ENCODE measurements at places on chromosomes 4 and X.

DNA sequence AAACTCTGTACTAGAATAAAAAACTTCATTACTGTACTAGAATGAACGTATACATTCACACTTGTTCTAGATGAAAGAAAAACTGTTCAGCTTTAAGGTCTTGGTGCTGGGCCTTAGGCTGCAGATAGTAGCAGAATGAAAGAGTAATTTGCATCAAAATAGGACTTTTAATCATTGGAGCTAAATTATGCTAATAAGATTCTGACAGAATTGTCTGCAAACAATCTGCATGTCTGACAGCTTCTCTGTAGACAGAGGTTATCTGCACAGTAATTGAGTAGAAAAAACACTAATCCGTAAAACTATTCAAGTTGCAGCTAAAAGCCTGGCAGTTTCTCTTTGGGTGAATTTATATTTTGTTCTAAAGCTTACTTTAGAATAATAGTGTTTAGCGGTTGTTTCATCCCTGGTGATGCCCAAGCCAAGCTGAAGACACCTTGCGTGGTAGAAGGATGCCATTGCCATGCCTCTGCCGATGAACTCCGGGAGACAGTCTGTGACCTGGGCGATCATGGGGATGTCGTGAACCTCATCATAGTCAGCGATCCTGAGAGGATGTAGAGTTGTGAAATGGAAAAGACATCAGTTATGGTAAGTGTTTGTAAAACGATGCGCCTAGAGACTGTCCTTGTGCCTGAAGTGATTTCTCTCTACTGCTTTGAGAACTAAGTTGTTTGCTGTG, 25.3 kb downstream of the LRP2BP start:
- DNase-seq: no peak

DNA sequence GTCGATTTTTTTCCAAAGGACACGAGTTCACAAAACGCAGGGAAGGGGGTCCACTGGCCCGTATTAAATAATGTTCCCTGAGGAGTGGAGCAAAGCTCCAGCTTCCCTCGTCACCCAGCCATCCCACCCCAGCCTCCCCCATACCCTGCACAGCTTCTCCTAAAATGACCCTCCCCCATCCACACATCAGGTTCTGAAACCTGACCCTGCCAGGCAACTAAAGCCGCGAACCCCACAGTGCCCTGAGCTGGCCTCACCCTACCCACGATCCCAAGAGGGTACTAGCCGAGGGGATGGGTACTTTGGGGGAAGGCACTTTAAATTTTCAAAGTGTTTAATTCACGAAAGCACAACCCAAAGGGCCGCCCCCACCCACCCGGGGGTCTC, 634 bp downstream of the APOO start:
- no peak for DNase-seq

- no peak for DNase-seq
These were observed 216.1 kb downstream of the RAPGEF2 start for GRCh38 chr4:159319027-159319426.

- DNase-seq: no peak
These were observed 205.9 kb downstream of the LDB2 start for GRCh38 chr4:16692524-16692923.

DNA sequence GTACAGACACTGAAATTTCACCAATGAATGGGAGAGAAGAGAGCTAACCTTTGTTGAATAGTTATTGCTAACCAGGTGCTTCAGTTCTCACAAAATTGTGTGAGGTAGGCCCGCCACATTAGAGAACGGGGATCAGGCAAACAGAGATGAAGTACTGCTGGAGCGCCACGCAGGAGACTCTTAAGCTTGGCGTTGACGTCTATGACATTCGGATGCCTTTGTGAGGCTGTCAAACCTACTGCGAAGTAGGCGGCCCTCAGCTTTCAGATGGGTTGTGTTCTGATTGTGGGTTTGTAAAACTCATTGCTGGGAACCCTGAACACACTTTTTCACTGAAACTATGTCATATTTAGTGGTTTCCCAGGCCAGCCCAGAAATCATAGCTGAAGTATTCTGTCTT, 173.6 kb downstream of the CBR4 start:
- DNase-seq: no peak

GRCh38 chrX:28022371-28022770, 41.1 kb upstream of the DCAF8L1 start:
- DNase-seq: no peak

DNA sequence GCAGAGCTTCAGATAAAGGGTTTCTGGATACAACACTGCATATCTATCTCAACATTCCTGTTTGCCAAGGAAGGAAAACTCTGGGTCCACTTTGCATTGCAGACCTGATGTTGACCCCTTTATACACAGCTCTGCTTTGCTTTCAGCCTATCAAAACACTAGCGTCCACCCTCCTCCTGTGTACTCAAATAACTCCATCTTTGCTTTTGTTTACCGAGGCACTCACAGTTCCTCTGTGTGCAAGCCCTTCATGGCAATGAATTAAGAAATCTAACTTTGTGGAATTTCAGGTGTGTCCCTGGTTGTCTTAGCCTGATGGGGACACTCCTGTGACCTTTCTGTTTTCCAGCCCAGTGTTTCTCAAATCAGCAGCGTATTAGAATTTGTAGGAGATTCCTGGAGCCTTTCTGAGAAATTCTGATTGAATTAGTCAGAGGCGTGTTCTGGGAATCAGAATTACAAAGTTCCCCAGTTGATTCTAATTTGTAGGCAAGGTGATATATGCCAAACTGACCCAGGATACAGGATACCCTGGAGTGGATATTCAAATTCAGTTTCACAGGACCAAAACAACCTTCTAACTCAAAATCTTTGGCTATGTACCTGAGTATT, 68.6 kb downstream of the DTHD1 start:
- DNase-seq: no peak

- DNase-seq: no peak
These were observed 114.9 kb downstream of the PPARGC1A start for GRCh38 chr4:23774909-23775308.

GRCh38 chrX:43121637-43122036, 343.7 kb upstream of the PPP1R2C start:
- no peak for DNase-seq

DNA sequence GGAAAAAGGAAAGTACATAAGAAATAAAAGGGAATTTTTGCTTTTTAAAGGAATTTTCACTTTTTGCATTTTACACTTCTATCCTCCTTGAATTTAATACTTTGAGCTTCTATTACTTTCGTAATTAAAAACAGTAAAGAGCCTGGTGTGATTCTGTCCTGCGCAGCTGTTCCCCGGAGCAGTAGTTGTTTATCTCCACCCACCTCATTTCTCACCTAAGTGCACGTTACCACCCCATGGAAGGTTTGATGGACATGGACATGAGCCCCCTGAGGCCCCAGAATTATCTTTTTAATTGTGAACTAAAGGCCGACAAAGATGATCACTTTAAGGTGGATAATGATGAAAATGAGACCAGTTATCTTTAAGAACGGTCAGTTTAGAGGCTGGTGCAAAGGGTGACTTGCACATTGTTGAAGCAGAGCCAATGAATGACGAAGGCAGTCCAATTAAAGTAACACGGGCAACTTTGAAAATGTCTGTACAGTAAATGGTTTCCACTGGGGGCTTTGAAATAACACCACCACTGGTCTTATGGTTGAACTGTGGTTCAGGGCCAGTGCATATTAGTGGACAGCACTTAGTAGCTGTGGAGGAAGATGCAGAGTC, 52.1 kb upstream of the TEX13D start:
- no peak for DNase-seq

- no peak for DNase-seq
These were observed 714.9 kb upstream of the ADGRL3 start for GRCh38 chr4:60485276-60485675.

- DNase-seq: no peak
These were observed 44.5 kb downstream of the BRWD3 start for GRCh38 chrX:80765220-80765625.

DNA sequence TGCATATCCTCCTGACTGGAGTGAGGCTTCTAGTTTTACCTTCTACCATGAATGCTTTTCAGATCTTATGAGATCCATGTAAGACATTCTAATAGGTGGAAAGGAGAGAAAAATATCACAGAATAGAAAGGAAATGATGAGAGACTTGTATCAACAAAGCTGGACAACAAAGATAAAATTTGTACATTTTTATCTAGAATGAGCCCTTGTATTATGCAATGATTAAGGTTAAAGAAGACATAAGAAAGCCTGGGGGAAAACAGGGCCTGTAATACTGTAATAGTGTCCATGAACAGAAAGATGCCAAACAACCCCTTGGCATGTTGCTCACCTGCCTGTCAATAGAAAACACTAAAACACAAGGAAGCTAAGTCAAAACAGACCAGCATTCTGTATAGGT, 44.2 kb upstream of the SCRG1 start:
- DNase-seq: no peak

DNA sequence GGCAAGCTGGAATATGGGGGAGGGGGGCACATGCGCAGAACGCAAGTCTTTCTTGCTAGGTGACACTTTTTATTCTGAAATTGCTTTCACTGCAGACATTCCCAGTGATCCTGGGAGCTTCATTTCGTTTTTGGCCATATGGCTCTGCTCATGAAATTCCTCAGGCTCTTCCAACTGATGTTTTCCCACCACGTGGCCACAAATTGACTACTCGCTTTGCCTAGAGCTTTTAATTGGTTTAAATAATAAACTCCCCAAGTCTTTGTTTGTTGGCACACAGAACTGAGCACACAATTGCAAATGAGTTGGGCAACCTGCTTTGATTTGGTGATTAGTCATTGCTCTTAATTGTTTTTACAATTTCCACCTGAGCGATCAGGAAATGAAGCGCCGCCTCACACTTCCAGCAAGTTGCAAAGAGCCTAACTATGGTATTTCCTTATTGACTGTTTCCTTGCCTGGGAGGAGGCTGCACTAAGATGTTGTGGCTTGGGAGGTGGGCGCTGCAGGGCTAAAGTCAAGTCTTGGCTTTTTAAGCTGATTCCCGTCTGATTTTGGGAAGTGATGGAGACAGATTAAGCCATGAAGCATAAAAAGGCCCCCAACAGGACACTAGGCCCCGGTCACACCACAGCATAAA, 282.5 kb downstream of the ZIC3 start:
- DNase-seq: no peak

- DNase-seq: no peak
These were observed 18.9 kb upstream of the RASGEF1B start for GRCh38 chr4:81490403-81491160.

DNA sequence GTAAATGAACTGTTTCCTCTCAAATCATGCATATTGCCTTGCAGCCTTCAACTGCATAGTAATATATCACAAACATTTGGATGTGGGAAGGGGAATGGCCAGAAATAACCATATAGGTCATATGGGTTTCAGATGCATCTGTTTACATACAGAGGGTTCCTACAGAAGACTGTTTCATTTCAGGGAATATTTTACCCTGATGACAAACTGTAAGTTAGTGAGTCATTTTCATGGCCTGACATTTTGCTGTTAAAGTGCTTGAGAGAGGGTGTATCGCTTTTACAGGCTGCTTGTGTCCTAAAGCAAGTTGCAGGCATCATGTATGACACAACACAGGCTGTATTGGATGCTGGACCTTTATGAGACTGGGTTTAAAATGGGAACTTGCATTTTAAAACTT, 25.5 kb upstream of the AMOT start:
- no peak for DNase-seq

- no peak for DNase-seq
These were observed 446.9 kb downstream of the BCOR start for GRCh38 chrX:39650768-39651347.

DNA sequence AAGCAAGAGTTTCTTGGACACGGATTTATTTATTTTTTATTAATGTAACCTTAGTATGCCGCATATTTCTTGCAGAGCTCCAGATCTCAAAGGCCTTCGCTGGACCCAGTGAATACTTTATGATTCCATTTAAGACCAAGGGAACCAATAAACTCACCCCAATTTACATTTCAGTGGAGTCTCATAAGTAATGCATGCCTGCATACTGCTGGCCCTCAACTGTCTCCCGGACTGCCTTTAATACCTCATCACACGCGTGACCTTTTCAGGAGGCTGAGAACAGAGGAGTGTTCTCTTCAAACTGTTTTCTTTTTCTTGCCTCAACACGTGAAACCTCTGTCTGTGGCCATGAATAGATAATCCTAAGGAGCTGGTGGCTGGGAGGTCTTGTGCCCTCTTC, 240.9 kb downstream of the STIM2 start:
- DNase-seq: no peak

- DNase-seq: no peak
These were observed 251.7 kb upstream of the TENM3 start for GRCh38 chr4:181991369-181992108.
